ENCODE measurements at places on chromosomes 16 and 17.

DNA sequence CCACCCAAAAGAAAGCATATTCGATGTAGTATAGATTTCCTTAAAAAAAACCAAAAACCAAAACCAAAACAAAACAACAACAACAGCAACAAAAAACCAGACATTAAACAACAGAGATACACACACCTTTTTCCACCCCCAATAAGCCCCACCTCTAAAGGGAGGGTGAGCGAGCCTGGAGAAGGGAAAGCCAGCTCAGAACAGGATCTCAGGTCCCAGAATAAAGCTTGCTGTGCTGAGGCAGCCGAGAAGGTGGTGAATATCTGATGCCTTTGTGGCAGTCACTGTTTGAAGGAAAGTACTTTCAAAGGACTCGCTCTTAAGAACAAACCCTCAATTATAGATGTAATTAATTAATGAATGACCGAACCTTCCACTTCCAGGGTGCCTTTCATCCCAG is 470 bp downstream of the KRT23 start:
- no peak for DNase-seq

GRCh38 chr16:81885976-81886586 is 107.0 kb downstream of the PLCG2 start:
- no peak for DNase-seq

DNA sequence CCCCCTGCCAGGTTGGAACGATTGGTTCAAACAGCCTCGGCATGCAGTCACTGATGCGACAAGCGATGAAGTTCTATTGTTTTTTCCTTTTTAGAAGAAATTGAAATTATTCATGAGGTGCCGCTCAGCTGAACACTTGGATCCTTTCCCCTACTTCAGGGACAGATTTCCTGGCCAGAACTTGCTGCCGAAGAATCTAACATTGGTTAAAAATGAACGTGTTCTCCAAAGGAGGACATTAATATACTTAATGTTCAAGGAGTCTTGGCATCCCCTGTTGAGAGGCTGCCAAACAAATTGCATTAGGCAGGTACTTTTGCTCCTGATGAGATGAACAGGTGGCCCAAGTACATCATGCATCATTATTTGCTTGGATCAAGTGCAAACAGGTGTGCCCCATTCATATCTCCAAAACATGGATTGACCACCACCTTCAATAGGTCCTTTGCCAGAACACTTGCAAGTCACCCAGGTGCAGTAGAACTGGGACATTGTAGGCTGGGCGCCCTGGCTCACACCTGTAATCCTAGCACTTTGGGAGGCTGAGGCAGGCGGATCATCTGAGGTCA is 437.2 kb downstream of the HAPSTR1 start:
- no peak for DNase-seq

DNA sequence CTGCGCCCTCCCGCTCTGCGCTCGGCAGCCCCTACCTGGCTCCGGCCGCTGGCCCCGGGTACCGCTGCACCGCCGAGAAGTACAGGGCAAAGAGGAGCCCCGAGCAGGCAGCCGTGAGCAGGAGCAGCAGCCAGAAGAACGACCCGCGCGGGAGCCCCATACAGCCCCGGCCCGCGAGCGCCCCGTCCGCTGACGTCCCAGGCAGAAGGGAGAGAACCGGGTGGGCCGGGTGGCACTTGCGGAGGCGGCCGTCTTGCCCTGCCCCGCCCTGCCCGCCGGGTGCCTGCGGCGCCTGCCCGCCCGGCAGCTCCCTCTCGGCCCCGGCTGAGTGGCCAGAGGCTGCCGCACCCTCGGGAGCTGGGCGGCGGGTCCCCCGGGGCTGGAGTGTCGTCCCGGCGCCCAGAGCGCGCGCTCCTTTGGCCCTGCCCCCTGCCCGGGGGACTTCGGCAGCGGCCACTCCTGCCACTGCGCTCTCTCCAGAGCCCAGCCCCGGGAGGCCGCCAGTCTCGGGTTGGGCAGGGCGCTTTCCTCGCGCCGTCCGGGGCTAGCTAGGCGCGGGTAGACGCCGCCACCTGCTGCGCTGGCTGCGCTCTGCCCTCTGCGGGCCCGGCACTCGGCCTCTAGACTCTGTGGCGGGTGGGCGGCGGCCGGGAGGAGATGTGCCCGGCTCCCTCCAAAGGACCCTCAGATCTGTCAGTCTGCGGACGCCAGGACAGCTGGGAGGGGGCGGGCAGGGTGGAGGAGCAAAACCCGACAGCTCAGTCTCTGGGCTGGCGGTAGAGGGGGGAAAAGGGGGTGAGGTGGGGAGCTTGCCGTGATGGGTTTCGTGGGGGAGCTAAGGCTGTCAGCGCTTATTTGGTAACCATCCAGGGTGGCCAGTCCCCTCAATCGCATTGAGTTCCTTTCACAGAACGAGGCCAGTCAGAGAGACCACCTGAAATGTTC is at the start of gene ST6GALNAC2:
Gene ST6GALNAC2 (minus strand): TSS at position 212 of the 945 bp plus-strand sequence. CDS start 52 bp downstream, at position 160.
- DNase-seq, result no peak

- no peak for DNase-seq
Measured at GRCh38 chr17:63542942-63543821, 7.1 kb upstream of the DCAF7 start.

DNA sequence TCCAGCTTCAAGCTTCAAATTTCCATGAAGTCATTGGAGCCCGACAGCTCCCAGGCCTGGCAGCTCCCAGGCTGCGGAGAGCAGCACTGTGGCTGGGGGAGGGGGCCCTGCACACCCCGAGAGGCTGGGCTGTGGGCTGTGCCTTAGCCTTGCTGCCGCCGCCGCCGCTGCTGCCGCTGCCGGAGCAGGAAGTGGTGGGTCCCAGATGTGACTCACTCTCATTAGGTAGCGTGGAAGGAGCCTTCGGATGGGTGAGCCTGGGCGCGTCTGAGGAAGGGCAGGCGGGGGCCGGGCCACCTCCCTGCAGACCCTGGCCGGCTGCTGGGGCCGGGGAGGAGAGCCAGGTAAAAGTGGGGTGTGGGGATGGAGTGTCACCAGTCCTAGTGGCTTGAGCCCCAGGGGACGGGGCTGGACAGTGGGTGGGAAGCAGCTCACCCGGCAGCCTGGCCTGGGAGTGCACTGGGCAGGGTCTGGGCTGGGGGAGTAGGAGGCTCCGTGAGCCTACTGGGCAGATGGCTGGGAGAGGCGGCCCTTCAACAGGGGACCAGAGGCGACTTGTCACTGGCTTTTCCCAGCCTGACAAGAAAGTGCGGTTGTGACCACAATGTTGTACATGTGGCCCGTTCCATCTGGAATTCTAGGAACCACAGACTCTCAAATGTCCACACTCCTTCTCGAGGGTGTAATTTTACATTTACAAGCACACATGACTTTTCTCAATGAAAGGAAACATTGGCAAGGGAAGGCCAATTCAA is at the start of gene ADCY7:
Gene ADCY7 (plus strand): TSS at position 215 of the 755 bp plus-strand sequence. CDS start 21,629 bp downstream, outside the sequence.
- peak; percentile 69 for DNase-seq

GRCh38 chr16:11134722-11135463 is 121.1 kb downstream of the SOCS1 start:
- DNase-seq, result no peak

DNA sequence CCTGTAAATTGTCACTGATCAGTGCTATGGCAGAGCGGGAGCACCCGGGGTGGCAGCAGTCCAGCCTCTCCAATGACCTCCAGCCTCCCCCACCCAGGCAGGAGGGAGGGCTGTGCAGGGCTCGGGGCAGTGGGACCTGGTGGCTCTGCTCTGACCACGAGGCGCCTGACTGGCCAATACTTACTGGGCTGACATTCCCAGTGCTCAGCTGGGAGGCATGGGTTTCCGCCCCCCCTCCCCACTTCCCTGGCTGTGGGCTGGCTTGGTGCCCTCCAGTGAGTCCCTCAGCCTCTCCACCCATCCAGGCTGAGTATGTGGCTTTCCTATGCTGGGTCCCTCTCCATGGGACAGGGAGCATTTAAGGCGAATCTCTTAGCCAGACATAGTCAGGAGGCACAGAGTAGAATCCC is 2.7 kb downstream of the SOCS3 start:
- no peak for DNase-seq

DNA sequence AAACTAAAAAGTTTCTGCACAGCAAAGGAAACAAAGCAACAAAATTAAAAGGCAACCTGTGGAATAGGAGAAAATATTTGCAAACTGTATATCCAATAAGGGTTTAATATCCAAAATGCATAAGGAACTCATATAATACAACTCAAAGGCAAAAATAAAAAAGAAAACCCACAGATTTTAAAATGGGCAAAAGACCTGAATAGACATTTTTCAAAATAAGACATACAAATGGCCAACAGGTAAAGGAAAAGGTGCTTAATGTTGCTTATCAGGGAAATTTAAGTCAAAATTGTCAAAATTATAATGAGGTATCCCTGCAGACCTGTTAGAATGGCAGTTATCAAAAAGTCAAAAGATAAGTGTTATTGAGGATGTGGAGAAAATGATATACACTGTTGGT is 133.5 kb upstream of the CACNG5 start:
- DNase-seq, result no peak

GRCh38 chr17:30203471-30203981 is 32.0 kb downstream of the SLC6A4 start:
- DNase-seq, result no peak

DNA sequence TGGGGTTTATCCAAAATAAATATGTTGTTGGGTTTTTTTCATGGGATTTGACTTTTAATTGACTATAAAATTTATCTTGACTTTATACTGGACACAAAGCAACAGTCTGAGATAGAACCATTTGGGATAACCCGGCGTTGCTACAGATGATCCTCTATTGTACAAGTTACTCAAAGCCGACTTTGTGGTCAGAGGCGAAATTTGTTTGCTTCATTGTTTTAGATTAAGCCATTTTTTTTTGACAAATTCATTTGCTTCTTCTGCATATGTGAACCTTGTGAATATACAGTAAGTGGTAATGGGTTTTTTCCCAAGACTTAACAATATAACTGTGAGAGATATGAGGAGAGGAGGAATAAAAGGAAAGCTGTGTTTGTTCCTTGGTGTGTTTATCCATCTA is 11.8 kb downstream of the MYO1D start:
- DNase-seq, result no peak

GRCh38 chr16:87922250-87922871 is 14.0 kb downstream of the CA5A start:
- DNase-seq, result no peak

DNA sequence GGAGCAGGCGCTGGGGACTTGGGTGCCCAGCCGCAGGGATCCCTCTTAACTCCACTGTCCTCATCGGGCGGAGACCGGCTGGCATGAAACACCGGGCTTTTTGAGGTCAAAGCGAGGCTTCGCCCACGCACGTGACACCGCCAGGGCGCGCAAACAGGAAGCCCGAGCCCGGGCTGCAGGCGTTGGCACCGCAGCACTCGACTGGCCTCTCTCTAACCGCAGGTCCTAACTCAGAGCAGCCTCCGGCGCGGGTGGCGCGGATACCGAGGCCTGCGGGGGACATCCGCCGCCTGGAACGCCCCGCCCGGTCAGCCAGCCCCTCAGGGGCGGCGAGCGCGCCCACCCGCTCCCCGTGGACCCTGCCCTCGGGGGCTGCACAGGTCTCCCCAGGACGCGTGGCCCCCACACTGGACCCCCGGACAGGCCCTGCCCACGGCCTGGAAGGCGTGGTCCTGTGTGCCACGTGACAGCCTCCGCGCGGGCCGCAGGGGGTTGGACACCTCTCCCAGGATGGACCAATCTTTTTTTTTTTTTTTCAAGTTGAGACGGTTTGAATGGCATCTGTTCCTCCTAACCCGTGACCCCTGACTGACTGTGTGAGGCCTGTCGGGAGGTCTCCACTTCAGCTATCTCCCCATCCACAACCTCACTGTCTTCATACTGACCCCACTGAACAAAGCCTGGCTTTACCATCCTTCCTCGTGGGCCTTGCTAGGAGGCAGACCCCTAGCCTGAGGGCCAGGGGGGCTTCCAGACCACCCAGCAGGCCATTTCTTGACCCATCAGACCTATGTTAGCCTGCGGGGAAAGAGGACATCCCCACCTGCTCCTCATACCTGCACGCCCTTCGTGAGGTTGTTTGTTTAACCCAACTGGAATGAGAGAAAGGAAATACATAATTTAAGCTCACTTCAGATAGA is 8.4 kb upstream of the SLC47A2 start:
- DNase-seq, result peak; percentile 49

- DNase-seq, result no peak
Measured at GRCh38 chr17:15514469-15514868, 47.0 kb upstream of the CDRT4 start.

- DNase-seq, result no peak
Measured at GRCh38 chr17:82985973-82986372, 93.4 kb upstream of the METRNL start.
